ENCODE measurements at places on chromosomes 11 and 22. TPM values are rescaled to one million over a fixed set of nuclear protein-coding genes. Genes with fewer than 3 reads are reported as not detected.
A peak's percentile ranks its signal among the peaks of the same experiment; 100 is the strongest.

- DNase-seq: no peak
- H3K36me3 ChIP-seq: no peaks in the 10 kb centered on the region
- no peak overlapping the region for H3K4me3 ChIP-seq
- H3K27me3 ChIP-seq: no peaks in the 10 kb centered on the region
- no peaks in the 10 kb centered on the region for H3K4me1 ChIP-seq
- H3K27ac ChIP-seq: no peak overlapping the region
Observed at GRCh38 chr11:133794205-133794604, 51.1 kb downstream of the SPATA19 start.

DNA sequence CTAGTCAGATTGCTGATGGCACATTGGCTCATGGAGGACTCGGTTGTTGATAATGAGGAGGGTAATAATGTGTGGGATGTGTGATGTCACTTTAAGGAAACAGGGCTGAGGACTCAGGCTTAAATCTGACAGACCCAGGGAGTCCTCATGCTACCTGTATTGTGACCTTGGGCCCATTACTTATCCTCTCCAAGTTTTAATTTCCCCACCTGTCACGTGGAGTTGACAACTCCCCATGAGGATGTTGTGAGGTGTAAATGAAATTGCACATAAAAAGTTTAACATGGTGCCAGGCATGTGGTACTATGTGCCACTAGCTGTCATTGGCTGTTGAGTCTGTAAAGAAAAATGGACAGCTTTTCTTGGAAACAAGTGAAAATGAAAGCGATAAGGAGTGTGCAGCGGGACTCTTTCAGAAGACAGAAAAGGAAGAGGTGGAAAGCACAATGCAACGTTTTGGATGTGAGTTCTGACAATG, 15.3 kb downstream of the IL10RA start:
- H3K4me1 ChIP-seq: peaks cover 3% of the 10 kb centered on the region
- peak overlapping the region; percentile 48 for H3K27ac ChIP-seq
- DNase-seq: no peak
- no peak overlapping the region for H3K4me3 ChIP-seq
- no peaks in the 10 kb centered on the region for H3K27me3 ChIP-seq

The TMEM135 gene
- total RNA-seq: 18.0 TPM

The OR10A2 gene
- not detected for total RNA-seq

The RIMBP3C gene
- 0.15 TPM for total RNA-seq

All from heart right ventricle (tissue), 16 donors.